ENCODE measurements at places on chromosomes 7 and 10. TPM values are rescaled to one million over a fixed set of nuclear protein-coding genes. Genes with fewer than 3 reads are reported as not detected.

Gene CCZ1B
- 71.6 TPM for total RNA-seq

Gene MACROH2A2
- 22.9 TPM for total RNA-seq

Gene SLC26A5
- total RNA-seq, result not detected

Gene SORBS1
- 7.0 TPM for total RNA-seq

Gene ADAMTS14
- 8.7 TPM for total RNA-seq

Gene HIP1
- 46.6 TPM for total RNA-seq

Gene SMKR1
- total RNA-seq, result not detected

Gene GJD4
- not detected for total RNA-seq

Gene SORCS1
- not detected for total RNA-seq

Gene AKR1C8
- not detected for total RNA-seq

Gene SEMA3D
- 2.0 TPM for total RNA-seq

Gene IGF2BP3
- 47.9 TPM for total RNA-seq

Gene ZKSCAN5
- total RNA-seq, result 11.5 TPM

Gene CWF19L1
- total RNA-seq, result 14.1 TPM

Gene CYP26A1
- total RNA-seq, result 0.49 TPM

Gene POLR2J2
- 5.1 TPM for total RNA-seq

Gene ABCB1
- not detected for total RNA-seq

Gene PURB
- total RNA-seq, result 21.9 TPM

Gene AKR1D1
- not detected for total RNA-seq

Gene SFTPA1
- total RNA-seq, result not detected

Gene PDGFA
- 38.1 TPM for total RNA-seq

Gene UFSP1
- 5.0 TPM for total RNA-seq

Gene OR2A5
- total RNA-seq, result not detected

Gene PDZD7
- 1.8 TPM for total RNA-seq

Gene TRIL
- 0.92 TPM for total RNA-seq

All from chondrocyte (in vitro differentiated cells).